ENCODE measurements at places on chromosomes 1 and 21.
A peak's percentile ranks its signal among the peaks of the same experiment; 100 is the strongest.

- peak; percentile 77 for DNase-seq
Measured at GRCh38 chr1:92483610-92484471, 2.9 kb downstream of the GFI1 start.

DNA sequence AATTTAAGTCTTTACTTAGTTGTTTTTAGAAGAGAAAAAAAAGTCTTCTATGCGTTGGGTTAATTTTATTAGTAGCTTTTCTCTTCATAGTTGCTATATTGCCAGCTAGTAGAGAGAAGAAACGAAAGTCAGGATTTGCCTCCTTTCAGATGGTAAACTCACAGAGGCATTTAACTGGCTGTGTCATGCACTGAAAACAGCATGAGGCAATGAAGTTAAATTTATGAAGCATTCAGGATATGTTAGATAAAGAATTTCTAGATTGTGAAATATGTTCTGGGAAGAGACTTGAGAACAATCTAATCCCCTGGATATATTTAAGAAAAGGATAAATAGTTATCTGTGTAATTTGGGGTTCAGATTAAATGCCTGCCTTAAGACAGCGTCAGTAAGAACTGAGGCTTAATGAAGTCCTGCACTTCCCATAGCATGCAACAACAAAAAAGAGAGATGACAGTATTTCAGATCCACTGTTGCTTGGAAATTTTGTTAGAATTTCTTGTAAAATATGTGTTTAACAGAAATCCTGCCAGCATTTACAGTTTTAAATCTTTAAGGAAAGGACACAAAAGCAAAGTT is 1.7 kb downstream of the ANGPTL1 start:
- no peak for DNase-seq

DNA sequence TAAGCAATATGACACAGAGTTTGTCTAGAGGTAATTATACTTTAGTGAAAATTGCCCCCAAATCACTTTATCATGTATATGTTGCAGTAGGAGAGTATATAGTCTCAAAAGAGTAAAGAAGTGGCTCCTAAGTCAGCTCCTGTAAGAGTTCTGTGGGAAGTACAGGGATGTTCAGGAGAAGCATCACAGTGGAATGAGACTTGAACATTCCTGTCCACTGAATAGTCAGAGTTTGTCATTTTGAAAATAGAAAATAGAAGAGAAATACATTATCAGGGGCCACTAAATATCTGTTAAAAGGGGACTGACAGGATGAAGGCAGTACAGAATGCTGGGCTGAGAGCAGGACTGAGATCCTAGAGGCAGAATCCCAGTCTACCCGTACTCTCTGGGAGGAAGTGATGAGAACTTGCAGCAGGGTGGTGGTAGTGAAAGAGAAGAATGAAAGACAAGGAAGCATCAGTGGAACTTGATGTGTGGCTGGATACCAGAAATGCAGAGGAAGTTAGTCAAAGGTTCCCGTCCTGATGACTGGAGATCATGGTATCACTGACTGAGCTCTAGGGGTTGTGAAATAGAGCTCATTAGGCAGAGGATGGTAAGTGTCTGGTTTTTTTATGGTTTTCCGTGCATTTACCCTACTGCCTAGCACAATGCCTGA is 153.4 kb downstream of the FMN2 start:
- DNase-seq: no peak

DNA sequence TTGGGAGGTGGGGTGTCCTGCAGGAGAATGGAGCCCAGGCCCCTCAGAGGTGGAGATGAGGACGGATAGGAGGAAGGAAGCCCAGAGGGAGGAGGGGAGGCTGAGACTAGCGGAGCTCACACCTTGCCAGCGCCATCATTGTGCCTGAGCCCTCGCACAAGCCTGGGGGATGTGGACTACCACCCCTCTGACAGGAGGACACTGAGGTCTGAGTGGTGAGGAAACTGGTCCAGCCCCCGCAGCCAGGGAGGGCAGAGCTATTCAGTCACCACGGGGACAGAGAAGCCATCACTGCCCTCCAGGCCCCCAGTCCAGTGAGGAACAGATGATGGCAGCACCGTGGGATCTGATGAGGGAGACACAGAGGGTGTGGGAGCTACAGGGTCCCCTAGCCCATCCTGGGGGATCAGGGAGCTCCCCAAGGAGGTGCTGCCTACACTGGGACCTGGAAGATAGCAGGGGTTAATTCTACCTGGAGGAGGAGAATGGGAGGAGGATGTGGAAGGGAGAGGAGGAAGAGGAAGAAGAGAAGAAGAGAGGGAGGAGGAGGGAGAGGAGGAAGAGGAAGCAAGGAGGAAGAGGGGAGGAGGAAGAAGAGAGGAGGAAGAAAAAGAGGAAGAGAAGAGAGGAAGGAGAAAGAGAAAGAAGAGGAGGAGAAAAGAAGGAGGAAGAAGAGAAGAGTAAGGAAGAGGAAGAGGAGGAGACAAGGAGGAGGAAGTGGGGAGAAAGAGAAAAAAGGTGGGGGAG is 31.0 kb downstream of the MATN1 start:
- no peak for DNase-seq

DNA sequence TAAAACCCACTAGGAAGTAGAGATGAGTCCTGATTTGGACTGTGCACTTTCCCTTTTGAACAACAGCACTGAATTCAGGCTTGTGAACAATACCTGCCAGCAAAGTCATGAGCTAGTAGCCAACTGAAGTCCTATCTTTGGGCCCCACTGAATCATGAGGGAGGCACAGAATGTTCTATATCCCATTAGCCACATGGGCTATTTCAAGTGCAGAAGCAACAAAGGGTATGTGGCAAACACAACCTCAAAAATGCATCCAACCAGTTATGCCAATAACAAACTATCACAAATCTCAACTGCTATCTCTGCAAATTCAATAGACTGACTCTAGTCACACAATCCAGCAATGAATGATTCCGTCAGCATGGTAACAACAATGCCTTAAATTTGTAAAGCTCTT is 276.0 kb downstream of the MRPL39 start:
- DNase-seq: no peak

DNA sequence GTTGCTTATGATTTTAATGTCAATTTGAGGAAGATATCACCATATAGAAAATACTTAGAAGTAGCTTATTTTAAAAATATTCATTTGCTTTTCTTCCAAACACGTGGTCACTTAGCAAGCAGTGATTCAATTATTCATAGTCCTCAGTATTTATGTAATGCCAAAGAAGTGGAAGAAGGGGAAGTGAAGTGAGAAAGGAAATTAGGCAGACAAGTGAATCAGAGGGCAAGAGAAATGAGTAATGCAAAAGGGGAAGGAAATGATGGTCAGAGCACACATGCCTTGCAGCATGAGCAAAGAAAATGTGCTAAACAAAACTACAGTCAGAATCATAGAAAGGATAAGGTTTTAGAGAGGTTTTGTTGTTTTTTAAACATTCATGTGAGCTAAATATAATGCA is 31.8 kb downstream of the SDCCAG8 start:
- DNase-seq: no peak

- no peak for DNase-seq
Measured at GRCh38 chr1:200638073-200638472, 17.5 kb upstream of the KIF14 start.

DNA sequence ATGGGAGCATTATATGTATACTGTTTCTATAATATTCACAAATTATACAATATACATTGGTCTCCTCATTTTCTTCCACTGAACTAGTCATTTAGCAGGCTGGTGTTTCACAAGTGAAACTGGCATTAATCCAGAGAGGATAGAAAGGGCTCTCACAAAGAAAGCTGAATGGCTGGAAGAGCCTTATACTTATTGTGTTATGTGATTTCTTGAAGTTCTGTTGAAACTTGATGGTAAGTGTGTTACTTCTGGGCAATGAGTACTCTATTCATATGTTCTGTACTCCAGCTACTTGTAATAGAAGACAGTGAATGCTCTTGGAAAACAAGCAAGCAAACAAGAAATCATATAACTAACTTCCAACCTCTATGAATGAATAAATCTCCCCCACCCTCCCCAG is 14.9 kb downstream of the STX12 start:
- DNase-seq: no peak
